ENCODE measurements at places on chromosomes 2 and 18. TPM values are rescaled to one million over a fixed set of nuclear protein-coding genes. Genes with fewer than 3 reads are reported as not detected.

Gene C2orf72
- 0.66 TPM for total RNA-seq

Gene ITGB1BP1
- total RNA-seq: 87.0 TPM

Gene KIAA2012
- total RNA-seq: 0.17 TPM

Gene IL36RN
- total RNA-seq: 0.12 TPM

Gene ZSWIM2
- total RNA-seq: not detected

Gene NAT8
- not detected for total RNA-seq

Gene LRRTM1
- total RNA-seq: not detected

Gene STPG4
- total RNA-seq: 12.7 TPM

Gene EIF4E2
- 67.4 TPM for total RNA-seq

Gene ATF2
- 46.1 TPM for total RNA-seq

Gene MYO1B
- 64.5 TPM for total RNA-seq

Gene NEU4
- total RNA-seq: 0.37 TPM

Gene KIF3C
- total RNA-seq: 3.6 TPM

Gene PLB1
- total RNA-seq: 1.6 TPM

Gene IL18R1
- total RNA-seq: 1.5 TPM

Gene ITGA6
- total RNA-seq: 242 TPM

Gene GPR45
- total RNA-seq: not detected

Gene DSG4
- total RNA-seq: not detected

Gene IMP4
- total RNA-seq: 89.4 TPM

Gene CCDC93
- total RNA-seq: 57.3 TPM

Gene LAMA1
- total RNA-seq: not detected

Gene PARD3B
- total RNA-seq: 10.1 TPM

Gene GRB14
- 16.6 TPM for total RNA-seq

Gene RBKS
- 2.3 TPM for total RNA-seq

Gene RPRM
- total RNA-seq: 2.1 TPM

Gene DCC
- total RNA-seq: not detected

Gene STAM2
- total RNA-seq: 28.8 TPM

Gene TUBA4B
- not detected for total RNA-seq

Gene PLA2R1
- 5.8 TPM for total RNA-seq

Gene REG1B
- total RNA-seq: not detected

Gene FSHR
- total RNA-seq: not detected

Gene ZAP70
- total RNA-seq: not detected

Gene GORASP2
- total RNA-seq: 105 TPM

Gene UGT1A3
- 6.0 TPM for total RNA-seq

Gene LIMS3
- not detected for total RNA-seq

Gene NR4A2
- 4.9 TPM for total RNA-seq

Data from Calu3 (cell line).